H7 (cell line): ENCODE measurements at places on chromosomes 1 and 21.

DNA sequence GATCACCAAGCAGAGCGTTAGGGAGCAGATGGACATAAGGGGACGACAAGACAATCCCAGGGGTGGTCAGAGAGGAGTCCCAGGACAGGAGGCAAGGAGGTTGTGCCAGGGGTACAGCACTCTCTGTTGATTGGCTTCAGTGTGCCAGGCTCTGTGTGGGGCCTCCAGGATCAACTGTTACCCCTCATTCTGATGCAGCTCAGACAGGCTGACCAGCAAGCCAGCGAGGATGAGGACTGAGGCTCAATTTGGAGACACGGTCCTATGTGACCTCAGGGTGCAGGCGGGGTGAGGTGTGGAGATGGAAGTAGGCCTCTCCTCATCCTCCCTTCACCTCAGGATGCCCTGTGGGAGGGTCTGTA is 4.0 kb downstream of the HYI start:
- DNase-seq: no peak

DNA sequence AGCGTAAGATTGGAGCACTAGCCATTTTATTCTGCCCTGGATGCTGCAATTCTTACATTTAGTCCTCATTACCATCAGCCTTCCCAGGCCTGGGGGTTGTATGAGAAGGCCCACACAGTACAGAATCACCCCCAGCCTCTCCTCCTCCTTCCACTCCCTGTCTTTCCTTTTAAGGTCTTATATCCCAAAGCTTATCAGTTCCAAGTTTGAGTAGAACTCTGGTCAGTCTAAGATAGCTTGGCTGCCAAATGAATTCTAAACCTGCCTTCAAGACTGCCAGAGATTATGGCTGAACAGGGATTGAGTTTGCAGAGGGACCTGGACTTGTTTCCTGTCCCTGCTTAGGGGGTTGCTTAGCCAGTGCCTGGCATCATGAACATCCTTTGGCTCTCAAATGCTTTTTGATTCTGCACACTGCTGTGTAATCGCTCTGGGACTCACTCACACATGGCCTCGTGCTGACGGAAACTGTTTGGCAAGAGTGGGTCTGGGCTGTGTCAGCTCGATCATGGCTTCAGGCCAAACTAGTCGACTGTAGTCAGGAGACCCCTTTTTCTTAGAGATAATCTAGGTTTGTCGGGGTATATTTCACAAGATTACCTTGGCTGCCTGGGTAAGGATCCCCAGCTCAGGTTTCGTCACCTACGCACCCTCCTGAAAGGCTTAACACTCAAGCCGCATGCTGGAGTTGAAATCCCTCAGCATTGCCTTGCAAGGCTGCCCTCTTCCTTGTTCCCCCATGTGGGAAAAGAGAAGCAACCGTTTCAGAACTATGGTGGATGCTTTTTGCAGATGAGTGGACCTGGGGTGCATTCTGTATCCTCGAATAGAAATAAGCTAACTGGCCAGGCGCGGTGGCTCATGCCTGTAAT is 252.6 kb downstream of the NFIA start:
- DNase-seq: no peak

- DNase-seq: peak; percentile 83
Measured at GRCh38 chr1:90710579-90711536, 6.2 kb downstream of the BARHL2 start.

DNA sequence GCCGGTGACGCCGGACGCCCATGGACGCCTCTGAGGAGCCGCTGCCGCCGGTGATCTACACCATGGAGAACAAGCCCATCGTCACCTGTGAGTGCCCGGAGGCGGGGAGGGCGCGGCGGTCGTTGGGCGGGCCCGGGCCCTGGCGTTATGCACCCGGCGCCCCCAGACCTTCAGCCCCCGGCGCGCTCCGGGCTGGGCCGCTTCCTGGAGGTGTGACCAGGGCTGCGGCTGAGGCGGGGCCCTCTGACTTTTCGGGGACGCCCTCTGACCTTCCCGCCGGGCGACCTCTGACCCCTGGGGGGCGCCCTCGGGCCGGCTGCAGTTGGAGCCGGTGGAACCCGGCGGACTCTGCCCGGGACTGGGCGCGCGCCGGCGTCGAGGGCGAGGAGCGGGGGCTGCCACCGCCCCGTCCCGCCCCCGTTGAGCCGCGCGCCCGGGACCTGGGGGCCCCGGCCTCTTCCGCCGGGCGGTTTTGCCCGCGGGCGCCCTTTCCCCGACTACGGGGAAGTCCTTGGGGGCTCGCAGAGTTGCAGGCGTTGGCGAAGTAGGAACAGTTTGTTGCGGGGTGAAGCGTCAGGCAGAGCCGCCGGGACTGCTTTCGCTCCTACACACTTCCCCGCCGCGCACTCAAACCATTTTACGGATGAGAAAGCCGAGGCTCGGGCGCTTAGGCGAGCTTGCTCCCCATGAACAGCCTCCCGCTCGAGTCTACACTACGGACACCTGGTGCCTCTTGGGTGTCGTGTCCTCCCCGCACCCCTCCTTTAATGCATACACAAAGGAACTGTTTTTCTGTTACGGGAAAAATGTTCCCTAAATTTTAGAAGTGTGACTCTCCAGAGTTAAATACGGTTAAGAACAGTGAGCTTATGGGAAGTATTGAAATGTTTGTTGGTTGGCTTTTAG is 618 bp downstream of the TRAPPC10 start:
- DNase-seq: peak; percentile 98

DNA sequence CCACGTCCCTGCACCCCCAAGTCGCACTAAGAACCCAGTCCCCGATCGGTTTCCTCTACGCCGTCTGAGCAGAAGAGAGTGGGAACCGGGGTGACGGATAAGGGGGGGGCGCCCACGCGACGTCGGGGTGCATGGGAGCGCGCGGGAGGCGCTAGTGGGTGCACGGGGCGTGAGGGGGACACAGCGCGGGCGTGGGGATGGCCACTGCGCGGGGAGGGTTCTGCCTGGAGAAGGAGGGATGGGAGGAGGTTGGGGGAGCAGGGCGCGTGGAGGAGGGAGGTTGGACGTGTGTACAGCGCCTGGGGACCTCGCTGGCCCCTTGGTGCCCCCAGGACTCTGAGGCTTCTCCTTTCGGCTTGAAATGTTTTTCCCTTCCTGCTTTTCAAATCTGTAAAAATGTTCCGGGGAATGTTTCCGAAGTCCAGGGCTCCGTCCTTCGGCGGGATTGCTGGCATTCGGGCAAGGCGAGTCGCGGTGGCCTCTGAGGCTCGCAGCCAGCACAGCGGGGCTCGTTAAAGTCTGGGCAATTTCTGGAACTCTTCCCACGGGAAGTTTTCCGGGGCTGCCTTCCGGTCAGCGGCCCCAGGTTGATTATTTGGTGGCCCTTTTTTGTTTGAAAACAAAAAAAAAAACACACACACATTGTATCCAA is 13.1 kb downstream of the RNF220 start:
- peak; percentile 73 for DNase-seq

DNA sequence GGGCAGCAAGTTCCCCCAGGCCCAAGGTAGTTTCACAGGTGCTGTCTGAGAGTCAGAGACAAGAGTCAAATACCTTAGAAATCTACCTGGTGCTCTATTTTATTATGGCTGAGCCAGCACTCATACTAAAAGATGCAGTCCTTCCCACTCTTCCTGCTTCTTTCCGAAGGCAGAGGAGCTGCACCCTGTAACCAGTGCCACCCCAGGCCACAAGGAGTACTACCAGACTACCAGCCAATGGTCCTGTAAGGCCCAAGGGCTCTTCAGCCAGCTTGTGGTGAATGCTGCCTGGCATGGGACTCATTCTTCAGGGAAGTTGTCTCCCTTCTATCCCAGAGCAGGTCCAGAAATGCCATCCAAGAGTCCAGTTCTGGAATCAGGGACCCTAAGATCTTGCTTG is 203.8 kb upstream of the DUSP10 start:
- DNase-seq: no peak

GRCh38 chr1:194731025-194731424 is 1544.6 kb upstream of the B3GALT2 start:
- DNase-seq: no peak

GRCh38 chr1:42721926-42722325 is 18.1 kb downstream of the CLDN19 start:
- no peak for DNase-seq

DNA sequence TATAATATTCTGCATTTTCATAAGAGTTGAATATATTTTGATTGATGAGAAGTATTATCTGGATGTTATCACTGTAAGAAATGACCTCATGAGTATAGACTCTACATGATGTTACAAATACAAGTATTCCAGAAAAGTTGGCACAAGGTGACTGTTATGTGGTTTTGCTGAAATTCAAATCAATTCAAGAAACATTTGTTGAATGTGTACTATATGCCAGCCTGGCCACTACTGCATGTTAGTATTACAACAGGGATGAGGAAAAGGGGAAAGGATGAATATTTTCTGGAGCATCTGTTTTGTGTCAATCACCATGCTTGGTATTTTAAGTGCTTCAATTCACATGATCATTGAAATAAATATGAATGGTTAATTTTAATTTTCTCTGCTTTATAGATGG is 250.9 kb upstream of the PBX1 start:
- no peak for DNase-seq

GRCh38 chr1:30417701-30418046 is 305.7 kb downstream of the MATN1 start:
- DNase-seq: no peak

DNA sequence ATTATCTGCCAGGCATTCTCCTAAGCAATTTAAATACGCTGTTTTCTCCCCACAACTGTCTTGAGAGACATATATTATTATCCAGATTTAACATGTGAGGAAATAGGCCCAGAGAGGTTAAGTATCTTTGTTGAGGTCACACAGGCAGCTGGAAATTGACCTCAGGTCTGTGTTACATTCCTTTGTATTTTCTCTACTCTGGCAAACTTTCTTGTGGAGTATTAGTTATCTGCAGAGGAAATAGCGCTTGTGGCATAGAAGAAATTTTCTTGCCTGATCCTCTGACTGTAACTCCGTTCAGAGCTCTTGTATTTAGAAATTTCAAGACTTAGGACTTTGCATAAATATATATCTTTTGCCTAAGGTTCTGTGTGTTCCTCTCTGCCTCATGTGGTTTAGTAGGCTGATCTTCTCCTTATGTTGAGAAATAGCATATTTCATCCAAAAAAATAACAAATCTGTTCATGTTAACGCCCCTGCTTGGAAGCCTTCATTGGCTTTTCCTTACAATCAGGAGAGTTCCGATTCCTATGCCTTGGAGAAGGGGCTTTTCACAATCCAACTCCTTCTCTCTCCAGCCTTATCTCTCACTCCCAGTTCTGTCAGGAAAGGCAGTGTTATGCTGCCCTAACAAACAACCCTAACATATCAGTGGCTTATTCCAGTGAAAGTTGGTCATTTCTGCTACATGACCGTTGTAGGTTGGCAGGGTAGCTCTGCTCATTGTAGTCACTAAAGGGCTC is 2.5 kb upstream of the JUN start:
- no peak for DNase-seq

DNA sequence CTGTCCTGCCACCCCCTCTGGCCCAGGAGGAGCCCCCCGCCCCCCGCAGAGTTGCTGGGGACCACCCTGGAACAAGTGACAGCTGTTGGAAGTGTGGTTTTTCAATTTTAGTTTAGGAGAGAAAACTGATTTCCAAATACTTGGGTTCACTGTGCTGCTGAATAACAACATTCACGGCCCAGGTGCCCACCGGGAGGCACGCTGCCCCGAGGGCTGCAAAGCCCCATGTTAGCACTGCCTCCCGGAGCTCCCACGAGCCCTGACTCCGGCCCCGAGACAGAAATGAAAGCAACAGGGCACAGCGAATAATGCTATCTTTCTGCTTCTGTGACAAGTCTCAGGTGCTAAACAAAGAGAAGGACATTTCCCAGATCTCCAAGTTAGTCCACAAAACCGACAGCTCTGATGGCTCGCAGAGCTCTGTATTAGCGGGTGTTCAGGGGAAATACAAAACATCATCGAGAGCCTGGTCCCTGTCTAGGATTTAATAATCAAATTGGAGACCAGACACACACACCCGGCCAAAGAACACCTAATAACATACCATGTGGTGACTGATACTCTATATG is 451.5 kb downstream of the KIF26B start:
- peak; percentile 34 for DNase-seq
